Stimulated activated CD4-positive, alpha-beta T cell treated with anti-CD3 and anti-CD28 coated beads, Interleukin-4, amount 100 ng/mL, for 4 hours (primary cell): ENCODE measurements at places on chromosomes 12 and 14.

GRCh38 chr14:69827560-69827959, 30.5 kb upstream of the SLC10A1 start:
- DNase-seq, result no peak

DNA sequence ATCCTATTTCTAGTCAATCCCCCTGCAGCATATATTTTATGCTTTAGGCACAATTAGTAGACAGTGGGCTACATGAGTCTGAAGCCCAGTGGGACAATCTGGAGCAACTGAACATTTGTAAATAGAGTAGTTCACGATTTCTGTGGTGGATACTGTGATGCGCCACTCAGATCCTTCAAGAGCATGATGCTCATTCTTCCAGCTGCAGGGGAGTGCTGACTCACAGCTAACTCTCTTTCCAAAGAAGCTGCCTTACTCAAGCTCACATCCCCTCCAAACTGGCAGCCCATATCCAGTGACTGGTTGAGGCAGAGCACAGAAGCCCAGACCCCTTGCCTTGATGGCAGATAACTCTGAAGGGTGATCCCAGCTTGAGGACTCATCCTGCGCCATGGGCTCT, 224.2 kb upstream of the EEA1 start:
- no peak for DNase-seq

DNA sequence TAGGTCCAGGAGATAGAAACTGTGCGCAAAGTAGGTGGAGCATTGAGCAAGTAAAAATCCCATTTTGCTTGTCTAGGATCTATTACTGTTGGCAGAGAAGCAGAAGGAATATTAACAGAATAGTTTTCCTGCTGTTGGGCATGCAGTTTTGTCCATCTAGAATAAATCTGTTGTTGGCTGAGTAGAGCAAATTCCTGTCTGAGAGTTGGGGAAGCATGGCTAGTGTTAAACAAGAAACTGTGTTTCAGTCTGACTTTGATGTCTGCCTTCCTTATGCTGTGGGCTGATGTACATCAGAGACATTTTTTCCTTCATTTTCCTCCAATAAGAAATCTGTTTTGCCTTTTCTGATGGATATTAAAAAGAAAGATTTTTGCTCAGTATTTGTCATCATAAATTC, 98.2 kb downstream of the RAD52 start:
- DNase-seq, result no peak

GRCh38 chr12:53596920-53597363, 29.2 kb downstream of the ATF7 start:
- DNase-seq, result no peak

DNA sequence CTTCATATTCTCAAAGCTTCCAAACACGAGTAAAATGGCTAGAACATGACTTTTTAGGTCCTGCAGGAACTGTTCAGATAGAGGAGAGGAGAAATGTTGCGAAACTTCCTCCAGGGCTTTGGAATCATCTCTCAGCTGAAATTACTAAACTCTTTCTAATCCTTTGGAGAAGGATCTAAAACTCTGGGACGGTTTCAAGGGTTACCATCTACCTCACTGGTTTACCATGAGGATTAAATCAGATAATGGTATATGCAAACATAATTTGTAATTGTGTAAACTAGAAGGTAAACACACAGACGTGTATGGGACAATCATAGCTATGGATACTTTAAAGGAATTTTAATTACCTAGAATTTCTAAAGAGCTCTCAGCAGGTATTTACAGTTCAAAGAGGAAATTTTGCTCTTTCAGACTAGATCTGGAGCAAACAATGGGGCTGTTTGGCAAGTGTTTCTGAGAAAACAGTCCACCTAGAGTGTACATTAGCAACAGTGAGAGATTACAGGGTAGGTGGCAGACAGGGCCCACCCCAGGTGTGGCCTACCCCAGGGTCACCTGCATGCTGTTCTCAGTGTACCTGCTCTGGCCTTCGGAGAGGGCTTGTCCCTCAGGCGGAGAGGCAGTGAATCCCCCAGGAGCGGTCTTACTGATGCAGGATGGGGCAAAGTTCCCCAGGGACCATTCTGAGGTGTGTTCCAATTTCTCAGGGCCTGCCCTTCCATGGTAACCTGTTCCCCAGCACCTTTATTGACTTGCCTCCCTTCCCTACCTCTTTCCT, 124.7 kb upstream of the MAX start:
- no peak for DNase-seq

GRCh38 chr14:79841433-79841832, 369.9 kb downstream of the DIO2 start:
- DNase-seq, result no peak
